KBM-7 (cell line): ENCODE measurements at places on chromosomes 6 and 20.
A peak's percentile ranks its signal among the peaks of the same experiment; 100 is the strongest.

DNA sequence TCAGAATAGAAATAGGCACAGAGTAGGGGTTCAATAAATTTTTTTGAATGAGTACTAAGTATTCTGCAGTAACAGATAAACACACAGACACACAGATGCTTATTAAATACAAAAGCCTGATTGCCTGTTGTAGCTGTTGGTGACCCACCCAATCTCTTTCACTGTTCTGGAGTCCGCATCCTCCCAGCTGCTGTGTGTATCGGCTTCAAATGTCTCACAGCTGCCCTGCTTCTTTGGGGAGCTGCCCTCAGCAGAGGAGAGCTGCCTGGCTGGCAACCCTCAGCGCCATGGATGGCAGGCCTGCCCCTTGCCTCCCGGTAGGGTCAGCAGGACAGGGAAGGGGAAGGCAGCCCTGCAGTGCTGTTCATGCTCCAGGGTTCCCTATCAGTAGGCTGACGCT lies 85.9 kb upstream of the PRND start:
- no peak for DNase-seq

GRCh38 chr6:50270415-50270814 lies 220.7 kb upstream of the DEFB112 start:
- no peak for DNase-seq

GRCh38 chr6:127297502-127298070 lies 30.9 kb downstream of the RNF146 start:
- DNase-seq = no peak

DNA sequence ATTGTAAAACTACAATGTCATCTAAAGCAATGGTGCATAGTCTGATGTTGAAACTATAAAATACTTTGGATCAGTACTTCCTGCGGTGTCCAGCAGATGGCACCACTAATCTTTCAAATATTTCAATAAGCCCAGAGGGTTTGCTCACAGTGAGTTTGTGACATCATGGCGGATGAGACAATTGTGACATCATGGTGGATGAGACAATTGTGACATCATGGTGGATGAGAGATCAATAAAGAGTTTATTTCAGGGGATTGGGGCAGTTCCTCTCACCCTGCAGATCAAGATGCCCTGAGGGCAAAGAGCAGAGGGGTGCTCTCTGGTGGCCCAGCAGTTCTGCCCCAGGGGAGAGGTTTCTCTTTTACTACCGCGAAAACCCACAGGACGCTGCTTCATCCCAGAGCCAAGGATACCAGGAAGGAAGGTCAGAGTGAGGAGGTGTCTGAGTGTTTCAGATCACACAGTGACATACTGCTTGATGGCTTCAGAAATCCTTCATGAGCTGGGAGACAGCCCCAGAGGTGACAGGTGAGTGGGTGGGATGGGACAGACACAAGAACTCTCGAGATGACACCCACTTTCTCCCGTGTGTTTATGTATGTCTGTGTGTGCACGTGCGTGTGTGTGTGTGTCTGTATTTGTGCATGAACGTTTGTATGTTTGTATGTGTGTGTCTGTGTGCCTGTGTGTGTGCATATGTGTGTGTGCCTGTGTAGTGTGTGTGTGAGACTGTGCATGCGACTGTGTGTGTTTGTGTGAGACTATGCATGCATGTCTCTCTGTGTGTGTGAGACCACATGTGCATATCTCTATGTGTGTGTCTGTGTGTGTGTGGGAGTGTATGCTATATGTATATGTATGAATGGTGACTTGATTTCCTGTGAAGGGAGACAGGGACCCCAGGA lies 7.3 kb upstream of the ULBP2 start:
- DNase-seq = peak; percentile 82

GRCh38 chr6:118743746-118744145 lies 92.4 kb upstream of the CEP85L start:
- DNase-seq = no peak

DNA sequence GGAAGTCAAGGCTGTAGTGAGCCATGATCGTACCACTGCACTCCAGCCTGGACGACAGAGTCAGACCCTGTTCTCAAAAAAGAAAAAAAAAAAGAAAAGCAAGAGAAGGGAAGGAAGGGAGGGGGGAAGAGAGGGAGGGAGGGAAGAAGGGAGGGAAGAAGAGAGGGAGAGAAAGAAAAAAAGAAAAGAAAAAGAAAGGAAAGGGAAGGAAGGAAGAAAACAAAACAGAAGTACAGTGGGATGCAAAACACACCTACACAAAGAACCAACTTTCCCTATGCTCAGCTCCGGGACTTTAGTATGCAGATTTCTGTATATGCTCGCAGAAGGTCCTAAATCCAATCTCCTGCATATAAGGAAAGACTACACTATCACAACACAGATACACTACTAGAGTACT lies 2.5 kb upstream of the WTAP start:
- DNase-seq = no peak

DNA sequence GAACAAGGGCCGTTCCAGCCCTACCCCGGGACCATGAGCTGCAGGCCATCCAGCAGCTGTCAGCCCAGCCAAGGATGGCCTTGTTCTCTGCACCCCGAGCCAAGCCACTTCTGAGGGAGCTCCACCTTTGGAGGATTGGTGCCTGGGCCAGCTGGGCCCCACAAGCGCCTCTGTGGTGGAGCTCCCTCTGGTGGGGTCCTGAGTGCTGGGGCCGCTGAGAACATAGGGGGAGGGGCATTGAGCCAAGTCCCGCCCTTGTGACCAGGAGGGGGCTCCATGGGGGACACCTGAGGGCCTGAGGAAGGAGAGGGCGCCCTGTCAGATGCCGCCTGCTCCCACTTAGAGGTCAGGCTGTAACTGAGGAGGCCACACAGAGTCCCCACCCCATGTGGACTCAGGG lies 43.2 kb downstream of the YTHDF1 start:
- peak; percentile 19 for DNase-seq

DNA sequence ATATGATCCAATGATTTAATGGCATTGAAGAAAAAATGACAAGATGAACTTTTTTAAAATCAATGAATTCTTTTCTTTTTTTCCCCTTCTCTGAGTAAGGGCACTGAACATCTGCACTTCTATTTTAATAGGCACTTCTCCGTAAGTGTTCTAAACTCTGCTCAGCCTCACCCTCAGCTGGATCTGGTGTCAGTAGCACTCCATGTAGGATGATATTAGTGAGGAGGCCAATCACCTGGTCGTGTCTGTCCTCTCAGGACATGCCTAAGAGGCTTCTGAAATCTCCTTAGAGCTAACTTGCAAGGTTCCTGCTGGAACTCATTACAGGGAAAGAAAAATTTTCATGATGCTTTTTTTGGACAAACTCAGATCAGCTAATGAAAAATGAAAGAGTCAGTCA lies 148.6 kb upstream of the MLIP start:
- DNase-seq = no peak

- DNase-seq = peak; percentile 28
Measured at GRCh38 chr6:151240791-151241642, 1.2 kb downstream of the AKAP12 start.

DNA sequence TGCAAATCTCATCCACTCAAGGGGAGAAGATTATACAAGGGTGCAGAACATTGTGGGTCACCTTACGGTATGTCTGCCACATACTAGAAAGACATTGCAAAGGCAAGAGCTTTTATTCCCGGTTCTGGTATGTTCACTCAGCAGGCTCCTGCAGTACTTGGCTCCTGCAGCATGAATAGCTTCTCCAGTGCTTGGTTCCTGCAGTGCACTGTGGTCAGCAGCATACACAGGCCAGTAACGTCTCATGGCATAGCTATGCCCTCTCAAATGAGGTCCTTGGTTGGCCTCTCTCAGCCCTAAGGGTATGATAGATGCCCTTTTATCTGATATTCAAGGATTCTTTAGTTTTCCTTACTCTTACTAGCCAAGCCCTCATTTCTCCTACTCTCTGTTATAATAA lies 12.6 kb downstream of the TCP11 start:
- no peak for DNase-seq

DNA sequence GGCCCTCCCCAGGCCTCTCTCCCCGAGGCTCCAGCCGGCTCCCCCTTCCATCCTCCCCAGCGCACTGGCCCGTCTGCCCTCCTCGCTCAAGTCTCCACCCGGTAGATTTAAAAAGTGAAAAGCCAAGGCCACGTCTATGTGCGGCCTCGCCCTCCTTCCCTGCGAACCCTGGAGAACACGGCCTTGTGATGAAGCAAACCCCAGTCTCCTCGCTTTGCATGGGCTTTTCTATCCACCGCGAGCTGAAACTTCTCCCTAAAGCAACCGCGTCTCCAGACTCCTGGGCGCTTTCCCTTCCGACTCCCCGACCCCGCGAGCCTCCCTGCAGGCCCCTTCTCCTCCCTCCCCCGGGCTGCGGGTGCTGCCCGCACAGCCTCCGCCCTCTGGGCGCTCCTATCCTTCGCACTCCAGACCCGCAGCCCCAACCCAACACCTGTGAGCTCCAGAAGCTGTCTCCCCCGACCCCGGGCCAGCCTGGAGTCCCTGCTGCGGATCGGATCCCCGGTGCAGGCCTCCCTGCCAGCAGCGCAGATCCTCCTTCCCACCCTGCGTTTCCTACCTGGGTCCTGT lies 265.2 kb upstream of the QKI start:
- DNase-seq = no peak

DNA sequence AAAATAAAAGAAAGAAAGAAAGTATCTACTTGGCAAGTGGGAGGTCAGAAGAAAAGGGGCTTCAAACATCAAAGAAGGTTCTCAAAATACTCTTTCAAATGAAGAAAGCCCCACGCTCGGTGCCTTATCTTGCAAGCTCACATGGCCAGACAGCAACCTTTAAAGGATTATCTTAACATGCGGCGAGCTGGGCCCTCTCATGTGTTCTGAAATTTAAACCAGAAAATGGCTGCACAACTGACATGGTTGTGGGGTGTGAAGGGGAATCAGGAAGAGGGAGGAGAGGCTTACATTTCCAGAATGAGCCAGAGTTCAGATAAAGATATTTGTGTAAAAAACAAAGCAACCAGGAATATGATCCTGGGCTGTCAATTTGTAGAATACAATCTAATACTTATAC lies 363.1 kb downstream of the PRKN start:
- DNase-seq = no peak

DNA sequence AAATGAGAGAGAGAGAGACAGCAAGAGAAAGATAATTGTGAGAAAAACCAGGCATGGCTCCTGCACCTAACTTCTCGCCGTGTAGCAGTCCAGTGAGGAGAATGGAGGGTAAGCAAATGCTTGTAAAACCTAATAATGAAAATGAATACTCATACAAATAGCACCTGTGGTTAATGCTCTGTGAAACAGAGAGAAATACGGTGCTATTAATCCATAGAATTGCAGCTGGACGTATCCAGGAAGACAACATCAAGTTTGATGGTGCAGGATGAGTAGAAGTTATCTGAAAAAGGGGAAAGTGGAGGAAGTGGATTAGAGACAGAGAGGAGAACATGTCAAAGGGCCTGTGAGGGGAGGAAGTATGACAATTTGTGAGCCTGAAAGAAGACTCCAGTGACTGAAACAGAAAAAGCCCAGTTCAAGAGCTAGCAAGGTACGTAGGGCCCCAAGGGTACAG lies 89.4 kb upstream of the PAK5 start:
- no peak for DNase-seq

DNA sequence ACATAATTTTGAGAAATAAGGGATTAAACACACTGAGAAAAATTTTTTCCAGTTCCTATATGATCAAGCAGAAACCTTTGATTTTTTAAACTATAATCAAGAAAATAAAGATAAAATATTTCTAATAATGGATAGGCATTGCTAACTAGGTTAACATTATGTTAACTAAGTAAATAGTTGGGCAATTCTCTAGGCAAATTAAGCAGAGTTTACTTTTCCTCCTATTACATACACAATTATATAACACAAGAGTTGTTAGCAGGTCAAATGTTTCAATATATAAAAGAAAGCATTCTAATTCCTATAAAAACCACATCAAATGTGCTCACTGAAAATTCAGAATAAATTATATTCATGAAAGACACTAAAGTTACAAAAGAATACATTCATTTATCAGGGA lies 191.7 kb downstream of the GMDS start:
- no peak for DNase-seq

GRCh38 chr6:155269765-155270164 lies 6.0 kb downstream of the CLDN20 start:
- DNase-seq = no peak

- peak; percentile 89 for DNase-seq
Measured at GRCh38 chr6:90537723-90538258, 49.1 kb downstream of the MAP3K7 start.

DNA sequence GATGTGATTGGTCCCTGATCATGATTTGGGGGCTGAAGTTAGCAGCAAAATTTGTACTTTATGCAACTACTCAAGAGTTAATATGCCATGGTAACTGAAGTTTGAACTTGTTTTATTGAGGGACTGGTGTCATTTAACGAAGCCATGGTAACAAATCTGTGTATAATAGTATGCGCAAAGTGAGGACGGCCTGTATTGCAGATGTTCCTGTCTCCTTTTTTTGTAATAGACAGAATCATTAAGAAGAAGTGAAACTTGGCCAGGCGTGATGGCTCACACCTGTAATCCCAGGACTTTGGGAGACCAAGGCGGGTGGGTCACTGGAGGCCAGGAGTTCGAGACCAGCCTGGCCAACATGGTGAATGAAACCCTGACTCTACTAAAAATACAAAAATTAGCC lies 22.3 kb downstream of the RPRD1B start:
- no peak for DNase-seq

- no peak for DNase-seq
Measured at GRCh38 chr20:48795732-48796131, 32.1 kb downstream of the PREX1 start.

GRCh38 chr6:147170269-147170668 lies 33.9 kb upstream of the STXBP5 start:
- no peak for DNase-seq

DNA sequence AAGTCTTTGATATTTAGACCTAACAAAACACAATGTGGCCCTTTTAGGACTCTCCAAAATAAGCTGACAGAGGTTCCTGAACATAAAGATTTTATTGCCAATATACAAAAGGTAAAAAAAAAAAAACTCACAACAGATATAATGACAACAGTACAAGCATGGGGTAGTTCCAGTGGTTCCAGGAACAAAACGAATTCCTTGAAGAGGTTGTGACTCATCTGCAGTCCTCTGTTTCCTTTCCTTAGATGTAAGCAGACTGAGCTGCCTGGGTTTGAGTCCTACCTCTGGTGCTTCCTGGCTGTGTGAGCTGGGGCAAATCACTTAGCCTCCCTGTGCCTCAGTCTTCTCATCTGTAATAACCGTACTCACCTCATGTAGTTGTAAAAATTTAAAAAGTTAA lies 13.3 kb upstream of the CTAGE9 start:
- no peak for DNase-seq

DNA sequence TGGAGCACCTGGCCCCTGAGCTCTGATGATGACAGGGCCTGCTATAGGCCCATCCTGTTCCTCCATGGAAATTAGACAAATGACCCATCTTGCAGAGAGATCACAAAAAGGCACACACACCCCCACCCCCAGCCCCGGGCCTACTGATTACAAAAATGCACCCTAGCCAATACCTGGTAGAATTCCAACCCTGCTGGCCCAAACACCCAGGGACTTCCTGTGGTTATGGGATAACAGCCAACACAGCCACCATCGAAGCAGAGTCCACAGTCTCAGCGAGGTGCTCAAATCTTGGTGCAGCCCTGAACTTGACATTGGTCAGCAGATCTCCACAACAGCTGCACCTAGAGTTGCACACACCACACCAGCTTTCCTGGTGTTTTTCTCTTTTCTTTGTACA lies 17.0 kb downstream of the NCR2 start:
- no peak for DNase-seq

- peak; percentile 25 for DNase-seq
Measured at GRCh38 chr6:44176762-44177509, 18.3 kb downstream of the CAPN11 start.

GRCh38 chr20:35653893-35654292 lies 10.8 kb downstream of the CPNE1 start:
- no peak for DNase-seq
